ENCODE measurements at places on chromosomes 1 and 21.

DNA sequence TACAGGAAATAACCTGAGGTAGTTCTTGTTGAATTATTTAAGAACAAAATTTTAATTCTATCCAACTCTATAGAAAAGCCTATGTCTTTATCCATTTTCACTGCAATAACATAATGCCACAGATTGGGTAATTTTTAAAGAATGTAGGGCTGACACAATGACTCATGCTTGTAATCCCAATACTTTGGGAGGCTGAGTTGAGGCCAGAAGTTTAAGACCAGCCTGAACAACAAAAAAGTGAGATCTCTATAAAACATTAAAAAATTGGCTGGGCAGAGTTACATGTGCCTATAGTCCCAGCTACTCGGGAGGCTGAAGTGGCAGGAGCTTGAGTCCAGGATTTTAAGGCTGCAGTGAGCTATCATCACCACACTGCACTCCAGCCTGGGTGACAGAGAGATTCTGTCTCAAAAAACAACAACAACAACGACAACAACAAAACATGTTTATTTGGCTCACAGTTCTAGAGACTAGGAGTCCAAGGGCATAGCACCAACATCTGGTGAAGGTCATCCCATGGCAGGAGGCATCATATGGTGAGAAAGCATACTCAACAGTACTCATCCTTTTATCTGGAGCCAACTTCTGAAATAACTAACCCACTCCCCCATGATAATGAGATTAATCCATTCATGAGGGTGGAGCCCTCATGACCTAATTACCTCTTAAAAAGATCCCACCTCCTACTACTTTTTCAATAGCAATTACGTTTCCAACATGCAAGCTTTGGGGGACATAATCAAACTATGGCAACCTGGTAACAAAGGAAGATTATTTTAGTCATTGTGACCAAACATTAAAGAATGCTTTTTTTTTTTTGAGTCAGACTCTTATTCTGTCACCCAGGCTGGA lies 59.6 kb downstream of the ABL2 start:
- DNase-seq = no peak

DNA sequence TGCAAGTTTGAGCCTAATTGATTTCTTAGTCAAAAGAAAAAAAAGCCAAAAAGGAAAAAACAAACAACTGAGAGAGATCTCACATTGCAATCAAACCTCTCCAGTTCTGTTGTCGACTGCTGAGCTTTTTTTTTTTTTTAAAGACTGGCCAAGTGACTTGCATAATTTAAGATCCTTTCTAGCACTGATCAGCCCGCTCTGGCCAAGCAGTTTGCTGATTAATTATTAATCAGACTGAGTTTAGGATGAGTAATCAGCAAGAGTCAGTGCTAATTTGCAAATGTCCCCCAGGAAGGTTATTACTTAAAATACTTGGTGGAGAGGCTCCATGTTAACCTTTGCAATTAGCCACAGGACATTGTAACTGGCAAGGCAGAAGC lies 39.3 kb downstream of the HMGB4 start:
- DNase-seq = no peak

DNA sequence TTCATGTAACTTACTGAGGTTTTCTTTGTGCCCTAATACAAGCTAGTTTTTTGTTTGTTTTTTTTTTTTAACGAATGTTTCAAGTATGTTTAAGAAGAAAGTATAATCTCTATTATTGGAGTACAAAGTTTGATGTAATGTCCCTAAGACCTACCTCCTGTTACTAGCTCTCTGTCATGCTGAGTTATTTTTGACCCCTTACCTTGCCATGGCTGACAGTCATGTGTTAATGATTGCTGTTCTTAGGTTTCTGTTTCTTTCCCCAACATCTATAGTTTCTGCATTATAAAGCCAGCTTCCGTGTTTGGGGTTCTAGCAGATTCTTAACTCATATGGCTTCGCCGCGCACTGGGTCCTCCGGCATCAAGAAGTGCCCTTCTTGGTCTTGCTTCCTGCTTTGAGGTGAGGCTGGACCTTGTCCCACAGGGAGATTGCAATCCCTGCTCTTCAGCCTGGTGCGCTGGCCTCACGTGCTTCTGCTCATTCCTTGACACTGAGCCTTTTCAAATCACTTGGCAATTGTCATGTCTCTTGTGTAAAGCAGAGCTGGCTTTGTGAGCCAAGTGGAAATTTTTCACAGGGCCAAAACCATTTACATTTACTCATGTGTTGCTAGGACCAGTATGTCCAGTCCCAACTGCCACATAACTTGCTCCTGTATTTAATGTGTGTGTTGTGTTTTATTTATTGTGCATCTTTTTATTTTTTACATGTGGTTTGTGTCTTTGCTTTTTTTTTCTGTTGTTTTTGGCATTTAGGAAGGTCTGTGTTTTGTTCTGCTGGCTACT lies 135.0 kb upstream of the COL6A1 start:
- no peak for DNase-seq

DNA sequence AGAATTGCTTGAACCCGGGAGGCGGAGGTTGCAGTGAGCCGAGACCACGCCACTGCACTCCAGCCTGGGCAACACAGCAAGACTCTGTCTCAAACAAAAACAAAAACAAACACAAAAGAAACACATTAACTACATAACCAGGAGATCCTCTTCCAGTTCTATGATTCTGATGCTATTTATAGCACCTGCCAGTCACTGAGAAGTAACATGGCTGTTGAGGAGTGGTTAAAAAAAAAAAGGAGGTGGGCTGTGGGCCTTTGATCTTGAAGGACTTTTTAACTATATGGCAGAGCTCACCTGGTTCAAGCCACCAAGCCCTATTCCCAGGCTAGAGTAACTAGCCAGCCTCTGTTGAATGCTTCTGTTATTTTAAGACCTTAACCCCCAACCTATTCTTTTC lies 148.8 kb downstream of the ZBTB18 start:
- no peak for DNase-seq

GRCh38 chr1:154833841-154834240 lies 36.2 kb downstream of the KCNN3 start:
- no peak for DNase-seq

- no peak for DNase-seq
Measured at GRCh38 chr1:15750924-15751323, 7.7 kb upstream of the FBLIM1 start.

GRCh38 chr1:64490213-64490818 lies 20.4 kb downstream of the CACHD1 start:
- no peak for DNase-seq

GRCh38 chr1:243508303-243508713 lies 252.5 kb downstream of the SDCCAG8 start:
- no peak for DNase-seq
